ENCODE measurements at places on chromosomes 2 and 18.

GRCh38 chr2:232955856-232956255, 57.2 kb downstream of the NGEF start:
- H3K27ac ChIP-seq = no peak overlapping the region
- H3K4me1 ChIP-seq = no peaks in the 10 kb centered on the region
- no peak for DNase-seq
- no peaks in the 10 kb centered on the region for H3K36me3 ChIP-seq

GRCh38 chr18:47893939-47894699, 36.3 kb downstream of the SMAD2 start:
- peaks cover 43% of the 10 kb centered on the region for H3K4me1 ChIP-seq
- peaks cover 7% of the 10 kb centered on the region for H3K36me3 ChIP-seq
- peak overlapping the region; percentile 4 for H3K27ac ChIP-seq
- DNase-seq = no peak
- peaks cover 1% of the 10 kb centered on the region for H3K27me3 ChIP-seq

DNA sequence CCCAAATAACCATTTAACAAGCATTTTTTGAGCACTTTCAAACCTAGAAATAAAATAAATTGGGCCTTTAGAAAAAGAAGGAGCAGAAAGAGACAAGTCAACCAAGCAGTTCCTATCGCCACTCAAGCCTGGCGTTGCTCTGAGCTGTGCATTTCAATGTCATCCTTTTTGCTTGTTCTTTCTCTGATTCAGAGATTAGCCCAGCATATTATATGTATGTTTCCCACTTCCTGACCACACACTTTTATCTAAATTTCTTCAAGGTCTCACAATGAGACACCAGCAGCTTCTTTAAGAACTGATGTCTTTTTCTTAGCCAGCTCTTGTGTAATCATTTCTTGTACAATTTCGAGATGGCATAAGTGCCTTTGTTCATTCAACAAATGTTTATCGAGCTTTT, 344.5 kb upstream of the ID2 start:
- H3K4me1 ChIP-seq = peaks cover 85% of the 10 kb centered on the region
- peaks cover 13% of the 10 kb centered on the region for H3K36me3 ChIP-seq
- peak overlapping the region; percentile 96 for H3K27ac ChIP-seq
- H3K27me3 ChIP-seq = peaks cover 5% of the 10 kb centered on the region

DNA sequence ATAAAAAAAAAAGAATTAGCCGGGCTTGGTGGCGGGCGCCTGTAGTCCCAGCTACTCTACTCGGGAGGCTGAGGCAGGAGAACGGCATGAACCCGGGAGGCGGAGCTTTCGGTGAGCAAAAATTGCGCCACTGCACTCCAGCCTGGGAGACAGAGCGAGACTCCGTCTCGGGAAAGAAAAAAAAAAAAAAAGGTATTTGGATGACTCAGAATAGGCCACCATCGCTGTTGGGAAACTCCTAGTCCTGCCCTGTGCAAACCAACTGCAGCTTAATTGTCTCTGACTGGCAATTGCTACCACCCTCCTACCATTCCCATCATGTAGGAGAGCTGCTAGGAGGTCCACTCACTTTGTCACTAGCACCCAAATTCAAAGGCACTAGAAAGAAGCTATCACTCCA, 43.5 kb downstream of the ATP8B1 start:
- peaks cover 2% of the 10 kb centered on the region for H3K27me3 ChIP-seq
- DNase-seq = no peak
- H3K36me3 ChIP-seq = no peaks in the 10 kb centered on the region
- H3K27ac ChIP-seq = no peak overlapping the region

All from immature natural killer cell (primary cell).